ENCODE measurements at places on chromosomes 11 and 22. TPM values are rescaled to one million over a fixed set of nuclear protein-coding genes. Genes with fewer than 3 reads are reported as not detected.

GRCh38 chr22:37273126-37273845 is 9.0 kb upstream of the CYTH4 start:
- DNase-seq, result peak; percentile 96
- H3K4me3 ChIP-seq, result peak overlapping the region; percentile 59
- H3K4me1 ChIP-seq, result peaks cover 22% of the 10 kb centered on the region
- no peaks in the 10 kb centered on the region for H3K27me3 ChIP-seq

DNA sequence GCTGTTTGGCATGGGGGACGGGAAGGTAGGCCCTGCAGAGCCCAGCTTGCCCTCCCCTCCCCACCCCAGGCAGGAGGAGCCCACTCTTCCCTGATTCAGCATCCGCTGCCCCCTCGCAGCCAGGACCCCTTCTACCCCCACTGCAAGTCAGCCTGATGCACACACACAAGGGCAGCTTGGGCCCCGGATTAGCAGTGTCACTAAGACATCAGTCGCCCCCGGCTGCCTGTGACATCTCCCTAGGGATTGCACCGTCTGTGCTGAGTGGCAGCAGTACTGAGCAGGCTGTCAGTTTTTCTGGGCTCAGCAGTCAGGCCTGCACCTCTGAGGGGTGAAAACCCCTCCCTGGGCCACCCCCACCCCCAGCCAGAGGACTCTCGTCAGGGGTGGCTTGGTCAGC is 30.4 kb upstream of the SYT7 start:
- peaks cover 39% of the 10 kb centered on the region for H3K4me1 ChIP-seq
- no peaks in the 10 kb centered on the region for H3K27me3 ChIP-seq
- peak; percentile 48 for DNase-seq

GRCh38 chr22:30875481-30876215 is 92.9 kb downstream of the MORC2 start:
- H3K27me3 ChIP-seq, result no peaks in the 10 kb centered on the region
- no peaks in the 10 kb centered on the region for H3K4me1 ChIP-seq
- H3K36me3 ChIP-seq, result no peaks in the 10 kb centered on the region
- H3K27ac ChIP-seq, result no peak overlapping the region

- peak; percentile 94 for DNase-seq
- no peak overlapping the region for H3K27ac ChIP-seq
- peaks cover 3% of the 10 kb centered on the region for H3K27me3 ChIP-seq
- peaks cover 4% of the 10 kb centered on the region for H3K4me1 ChIP-seq
- H3K4me3 ChIP-seq, result no peak overlapping the region
Measured at GRCh38 chr11:1921574-1922141, 2.2 kb downstream of the TNNT3 start.

DNA sequence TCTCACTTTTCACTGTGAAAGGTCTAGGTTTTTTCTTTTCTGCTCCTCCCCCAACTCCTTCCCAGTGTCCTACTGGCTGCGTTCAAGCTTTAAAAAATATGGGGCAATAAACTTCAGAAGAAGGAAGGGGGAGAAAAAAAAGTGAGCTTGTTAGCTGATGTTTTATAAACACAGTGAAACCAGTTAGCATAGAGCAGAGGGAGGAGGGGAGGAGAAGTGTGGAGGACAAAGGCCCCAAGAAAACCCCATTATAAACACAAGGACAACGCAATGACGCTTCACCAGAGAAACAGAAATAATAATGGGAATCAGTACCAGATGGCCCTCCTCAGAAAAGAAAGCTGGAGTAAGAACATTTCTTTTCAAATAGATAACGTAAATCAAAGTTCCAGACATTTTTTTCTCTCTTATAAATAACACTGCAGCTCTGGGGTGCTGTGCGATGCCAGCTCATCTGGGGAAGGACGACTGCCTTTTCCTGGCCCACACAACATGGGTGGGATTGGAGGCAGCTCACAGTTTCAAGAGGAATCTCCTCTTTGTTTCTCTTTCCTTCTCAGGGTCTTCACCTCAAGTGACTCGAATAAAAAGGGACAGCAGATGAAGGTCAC is 235.4 kb upstream of the NARS2 start:
- DNase-seq, result no peak
- no peak overlapping the region for H3K4me3 ChIP-seq
- H3K4me1 ChIP-seq, result peaks cover 4% of the 10 kb centered on the region
- H3K27ac ChIP-seq, result no peak overlapping the region
- no peaks in the 10 kb centered on the region for H3K27me3 ChIP-seq

DNA sequence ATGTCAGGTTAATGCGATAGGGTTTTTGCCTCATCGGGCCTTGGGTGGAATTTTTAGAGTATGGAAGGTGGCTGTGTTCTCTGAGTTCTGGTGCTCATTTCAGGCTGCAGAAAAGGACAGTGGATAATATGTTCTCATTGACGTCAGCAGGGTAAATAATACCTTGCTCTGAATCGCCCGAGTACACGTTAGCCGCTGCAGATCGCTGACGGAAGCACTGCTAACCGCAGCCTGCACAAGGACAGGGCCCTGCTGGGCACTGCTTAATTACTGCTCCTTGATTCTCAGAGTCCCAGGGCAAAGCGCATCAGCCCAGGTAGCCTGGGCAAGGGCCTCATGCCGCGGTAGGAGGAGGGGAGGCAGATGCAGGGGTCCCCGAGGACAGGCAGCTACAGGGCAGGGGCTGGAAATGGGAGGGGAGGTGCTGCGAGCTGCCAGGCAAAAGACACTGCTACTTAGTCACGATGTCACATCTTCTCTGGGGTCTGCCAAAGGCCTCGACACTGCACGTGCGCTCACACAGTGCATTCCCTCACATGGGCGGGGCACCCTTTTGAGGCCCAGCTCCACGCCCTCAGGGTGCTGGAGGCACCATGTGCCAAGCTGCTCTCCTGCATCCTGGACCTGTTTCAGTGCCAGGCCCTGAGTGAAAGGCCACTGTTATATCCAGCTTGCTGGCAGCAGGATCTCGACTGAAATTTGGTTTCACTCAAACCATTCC is 35.2 kb downstream of the PPP2R1B start:
- H3K4me1 ChIP-seq, result peaks cover 61% of the 10 kb centered on the region
- peaks cover 12% of the 10 kb centered on the region for H3K36me3 ChIP-seq
- peak overlapping the region; percentile 100 for H3K27ac ChIP-seq
- H3K4me3 ChIP-seq, result peak overlapping the region; percentile 7

- H3K4me3 ChIP-seq, result no peak overlapping the region
- DNase-seq, result peak; percentile 75
- no peaks in the 10 kb centered on the region for H3K36me3 ChIP-seq
- no peak overlapping the region for H3K27ac ChIP-seq
Measured at GRCh38 chr11:44596525-44597276, 31.2 kb downstream of the CD82 start.

- no peak overlapping the region for H3K4me3 ChIP-seq
- H3K4me1 ChIP-seq, result no peaks in the 10 kb centered on the region
- no peak overlapping the region for H3K27ac ChIP-seq
Measured at GRCh38 chr11:44423289-44423688, 113.3 kb upstream of the ALX4 start.

DNA sequence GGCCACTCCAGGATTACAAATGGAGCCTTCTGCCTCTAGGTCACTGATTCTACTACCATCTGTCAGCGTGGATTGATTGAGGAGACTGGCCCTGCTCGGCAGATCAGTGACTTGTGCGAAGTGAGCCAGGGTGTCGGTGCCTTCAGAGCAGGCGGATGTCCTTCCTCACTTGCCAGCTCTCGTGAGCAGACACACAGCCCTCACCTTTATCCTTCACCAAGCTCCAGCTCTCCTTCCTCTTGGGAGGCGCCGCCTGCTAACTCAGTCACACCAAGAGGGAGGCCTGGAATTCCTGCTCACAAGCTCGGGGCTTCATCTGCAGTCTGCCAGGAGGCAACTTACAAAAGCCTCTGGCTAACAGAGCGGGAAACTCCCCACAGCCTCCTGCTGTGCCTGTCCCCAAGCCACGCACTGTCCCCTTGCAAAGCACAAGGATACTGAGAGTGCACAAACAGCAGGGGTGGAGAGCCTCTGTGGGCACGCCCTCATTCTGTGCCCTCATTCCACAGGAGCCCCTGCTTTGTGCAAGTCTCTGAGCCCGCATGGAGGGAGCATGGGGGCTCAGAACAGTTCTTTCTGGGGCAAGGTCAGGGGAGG is 3.5 kb upstream of the TCF20 start:
- peaks cover 3% of the 10 kb centered on the region for H3K4me1 ChIP-seq
- H3K36me3 ChIP-seq, result no peaks in the 10 kb centered on the region

The PIWIL4 gene
- total RNA-seq, result 1.8 TPM

DNA sequence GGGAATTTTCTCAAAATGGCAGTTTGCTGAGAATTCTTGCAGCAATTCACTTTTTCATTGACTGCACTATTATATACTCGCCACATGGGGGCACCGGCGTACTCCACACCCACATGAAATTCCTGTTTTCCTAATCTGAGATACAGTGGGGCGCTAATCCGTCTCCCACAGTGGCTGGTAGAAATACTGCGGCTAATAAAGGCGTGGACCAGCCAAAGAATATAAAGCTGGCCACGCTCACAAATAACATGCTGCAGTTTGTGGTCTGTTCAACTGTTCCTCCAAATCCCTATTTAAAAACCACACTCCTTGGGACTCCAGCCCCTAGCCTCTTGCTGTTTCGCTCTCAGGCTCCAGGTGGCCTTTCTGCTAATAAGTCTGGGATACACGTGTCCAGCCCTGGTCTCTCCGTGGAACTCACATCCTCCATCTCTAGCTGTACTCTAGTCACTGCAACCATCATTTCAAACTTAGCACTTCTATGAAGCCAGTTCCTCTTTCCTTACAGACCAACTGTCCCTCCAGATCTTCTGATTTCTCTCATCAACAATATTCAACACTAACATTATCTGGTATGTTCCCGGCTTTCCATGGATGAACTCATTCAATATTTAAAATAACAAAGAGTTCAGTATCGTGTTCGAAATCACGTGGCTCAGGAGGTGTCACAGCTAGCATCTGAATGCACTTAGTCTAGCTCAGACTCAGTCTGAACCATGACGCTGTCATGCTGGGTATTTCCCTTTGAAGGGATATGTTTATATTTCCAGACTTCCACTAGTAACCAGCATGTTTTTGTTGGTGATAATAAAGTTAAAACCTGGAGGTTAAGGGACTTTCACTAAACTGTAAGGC is 22.0 kb downstream of the TBRG1 start:
- H3K27ac ChIP-seq, result peak overlapping the region; percentile 87
- H3K36me3 ChIP-seq, result no peaks in the 10 kb centered on the region
- peaks cover 24% of the 10 kb centered on the region for H3K4me1 ChIP-seq
- peak; percentile 64 for DNase-seq
- peak overlapping the region; percentile 56 for H3K4me3 ChIP-seq
- H3K27me3 ChIP-seq, result no peaks in the 10 kb centered on the region

GRCh38 chr22:30381264-30381663 is 5.9 kb downstream of the RNF215 start:
- H3K36me3 ChIP-seq, result peaks cover 27% of the 10 kb centered on the region
- H3K4me1 ChIP-seq, result peaks cover 5% of the 10 kb centered on the region
- DNase-seq, result peak; percentile 37
- H3K27ac ChIP-seq, result no peak overlapping the region
- no peak overlapping the region for H3K4me3 ChIP-seq

DNA sequence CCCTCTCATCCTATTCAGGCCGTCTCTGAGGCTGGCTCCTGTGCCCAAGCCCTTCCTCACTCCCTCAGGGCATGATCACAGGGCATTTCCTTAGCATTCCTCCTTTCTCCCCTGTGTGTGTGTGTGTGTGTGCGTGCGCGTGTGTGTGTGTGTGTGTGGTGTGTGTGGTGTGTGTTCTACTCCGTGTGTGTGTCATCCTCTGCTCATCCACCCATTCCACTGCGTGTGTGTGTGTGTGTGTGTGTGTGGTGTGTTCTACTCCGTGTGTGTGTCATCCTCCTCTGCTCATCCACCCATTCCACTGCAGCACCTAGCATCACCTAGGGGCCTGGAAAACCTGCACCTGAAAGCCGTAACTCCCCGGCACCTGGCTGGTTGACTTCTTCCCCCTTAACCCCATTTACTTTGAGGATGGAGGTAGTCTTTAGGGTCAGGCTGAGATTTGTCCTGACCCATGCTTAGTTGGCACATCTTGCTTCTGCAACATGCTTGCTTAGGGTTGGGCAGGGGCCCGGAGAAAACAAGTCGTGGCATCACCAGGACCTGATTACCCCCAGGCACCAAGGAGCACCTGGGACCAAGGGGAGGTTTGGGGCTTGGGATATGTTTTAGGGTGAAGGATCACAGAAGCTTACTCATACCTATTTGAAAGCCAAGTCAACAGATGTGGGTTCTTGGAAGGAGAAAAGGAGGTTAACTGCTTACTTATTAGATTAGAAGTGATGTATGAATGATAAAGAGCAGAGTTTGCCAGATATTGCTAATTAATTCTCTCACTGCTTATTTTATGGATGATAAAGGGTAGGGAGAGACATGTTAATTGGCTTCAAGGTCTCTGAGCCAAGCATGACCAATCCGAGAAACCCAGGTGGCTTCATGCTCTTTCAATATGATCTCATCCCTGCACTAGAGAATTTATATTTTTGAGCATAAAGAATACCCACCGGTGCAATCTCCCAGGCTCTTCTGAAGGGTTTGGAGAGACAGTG is 18.9 kb downstream of the TIMP3 start:
- H3K36me3 ChIP-seq, result peaks cover 82% of the 10 kb centered on the region
- H3K27me3 ChIP-seq, result no peaks in the 10 kb centered on the region

GRCh38 chr22:50485221-50486131 is 1.2 kb upstream of the MIOX start:
- no peaks in the 10 kb centered on the region for H3K36me3 ChIP-seq

DNA sequence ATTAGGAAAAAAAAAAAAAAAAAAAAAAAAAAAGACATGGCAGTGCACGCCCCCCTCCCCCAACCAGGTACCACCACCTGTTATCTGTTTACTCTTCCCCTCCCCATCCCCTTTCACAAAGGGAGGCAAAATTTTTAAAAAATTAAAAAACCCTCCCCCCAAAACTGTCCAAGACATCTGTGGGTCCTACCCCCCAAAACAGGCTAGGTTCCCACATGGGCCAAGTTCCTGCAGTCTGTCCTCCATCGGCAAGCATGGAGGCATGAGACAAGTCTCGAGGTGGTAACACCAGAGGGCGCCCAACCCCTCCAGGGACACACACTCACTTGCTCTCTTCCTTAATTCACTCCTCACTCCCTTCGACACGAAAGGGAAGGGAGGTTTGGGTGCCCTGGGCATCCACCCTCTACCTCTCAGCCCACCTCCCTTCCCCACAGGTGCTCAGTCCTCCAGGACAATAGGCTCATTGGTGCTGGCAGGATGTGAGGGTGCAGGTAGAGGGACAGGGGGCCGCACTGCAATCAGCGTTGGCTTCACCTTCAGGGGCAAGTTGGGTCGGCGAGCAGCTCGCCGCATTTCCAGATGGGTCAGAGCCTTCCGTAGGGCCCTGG is 2.2 kb upstream of the TUT1 start:
- no peaks in the 10 kb centered on the region for H3K27me3 ChIP-seq
- peak; percentile 92 for DNase-seq
- no peak overlapping the region for H3K4me3 ChIP-seq
- H3K4me1 ChIP-seq, result peaks cover 20% of the 10 kb centered on the region
- no peak overlapping the region for H3K27ac ChIP-seq
- peaks cover 51% of the 10 kb centered on the region for H3K36me3 ChIP-seq

GRCh38 chr11:67691149-67691548 is 16.7 kb upstream of the ALDH3B2 start:
- H3K4me3 ChIP-seq, result no peak overlapping the region
- H3K27ac ChIP-seq, result no peak overlapping the region
- H3K36me3 ChIP-seq, result no peaks in the 10 kb centered on the region
- peaks cover 28% of the 10 kb centered on the region for H3K27me3 ChIP-seq
- H3K4me1 ChIP-seq, result no peaks in the 10 kb centered on the region

The SLC15A3 gene
- total RNA-seq, result 10.9 TPM

GRCh38 chr11:65560555-65561418 is 2.6 kb upstream of the LTBP3 start:
- H3K4me3 ChIP-seq, result no peak overlapping the region
- H3K36me3 ChIP-seq, result no peaks in the 10 kb centered on the region
- H3K27me3 ChIP-seq, result no peaks in the 10 kb centered on the region
